Activated T-cell treated with anti-CD3 and anti-CD28 coated beads for 24 hours (primary cell): ENCODE measurements at places on chromosomes 12 and 14.

DNA sequence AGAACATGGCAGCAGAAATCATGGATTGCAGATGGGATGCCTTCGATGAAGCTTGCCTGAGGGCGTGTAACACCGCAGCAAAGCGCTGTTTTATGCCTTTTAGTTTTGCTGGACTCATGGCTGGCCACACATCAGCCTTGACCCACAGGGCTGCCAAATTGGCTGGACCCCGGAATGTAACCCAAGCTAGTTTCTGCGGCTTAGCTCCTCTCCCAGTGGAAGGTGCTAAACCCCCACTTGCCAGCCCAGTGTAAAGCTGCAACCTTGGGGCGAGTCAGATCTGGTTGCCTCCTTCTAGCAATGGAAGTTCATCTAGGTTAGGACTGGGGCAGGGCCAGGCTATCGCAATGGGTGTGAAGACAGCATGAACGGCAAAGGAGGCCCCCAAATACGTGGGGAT is 38.3 kb downstream of the MEG3 start:
- no peak for DNase-seq

DNA sequence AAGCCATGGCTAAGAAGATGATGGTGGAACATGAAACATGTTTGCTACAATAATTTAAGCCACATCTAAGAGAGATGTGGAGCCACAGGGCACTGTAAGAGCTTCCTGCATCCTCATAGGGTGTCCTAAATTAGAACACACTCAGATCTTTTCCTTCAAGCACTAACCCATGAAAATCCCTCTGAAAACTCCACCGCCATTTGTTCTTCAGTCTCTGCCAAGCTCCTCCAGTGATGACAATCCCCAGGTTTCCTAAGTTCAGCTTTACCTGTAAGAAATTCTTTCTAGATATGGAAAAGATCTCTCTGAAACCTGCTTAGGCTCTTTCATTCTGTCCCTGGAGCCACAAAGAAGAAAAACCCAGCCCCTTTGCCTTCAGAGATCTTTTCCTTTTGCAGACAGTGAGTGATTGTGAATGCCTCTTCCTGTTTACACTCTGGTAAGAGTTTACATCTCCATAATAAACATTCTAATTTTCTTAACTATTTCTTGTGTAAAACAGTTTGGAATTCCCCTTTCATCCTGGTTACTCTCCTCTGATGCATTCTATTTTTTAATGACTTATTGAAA is 907.2 kb downstream of the VRK1 start:
- DNase-seq = no peak

DNA sequence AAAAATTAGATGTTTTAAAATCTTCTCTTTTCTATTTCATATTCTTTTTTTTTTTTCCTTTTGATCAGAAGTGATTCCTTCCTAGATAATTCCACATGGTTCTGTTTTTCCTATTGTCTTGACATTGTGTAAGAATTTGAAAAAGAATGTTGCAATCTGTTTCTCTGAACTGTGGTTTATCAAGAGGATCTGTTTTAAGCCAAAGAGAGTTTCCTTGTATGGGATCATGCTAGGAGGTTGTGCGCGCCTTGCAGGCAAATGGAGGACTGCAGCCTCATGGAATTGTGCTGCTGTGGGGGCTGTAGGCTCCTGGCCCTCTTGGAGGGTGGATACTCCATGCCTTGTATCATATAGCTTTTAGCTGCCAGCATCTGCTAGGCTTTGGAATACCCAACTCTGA is 43.3 kb upstream of the MBIP start:
- no peak for DNase-seq

DNA sequence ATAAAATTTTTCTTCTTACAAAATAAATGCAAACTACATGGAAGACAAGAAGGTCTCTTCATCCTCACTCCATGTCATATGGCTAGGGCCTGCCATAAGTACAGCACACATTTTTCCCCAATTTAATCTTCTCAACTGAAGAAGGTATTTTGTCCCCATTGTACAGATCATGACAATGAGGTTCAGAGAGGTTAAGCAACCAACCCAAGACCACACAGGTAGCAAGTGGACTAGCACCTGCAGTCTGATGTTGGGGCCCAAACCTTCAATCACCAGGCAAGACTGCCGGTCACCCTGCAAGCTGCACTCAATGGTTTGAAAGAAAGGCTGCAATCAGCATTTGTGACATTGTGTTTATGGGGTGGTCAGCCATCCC is 6.5 kb upstream of the MEG3 start:
- no peak for DNase-seq

- DNase-seq = no peak
These were observed 24.5 kb upstream of the PNMA1 start for GRCh38 chr14:73738518-73739173.

GRCh38 chr14:59632381-59632780 is 55.8 kb upstream of the CCDC175 start:
- no peak for DNase-seq

DNA sequence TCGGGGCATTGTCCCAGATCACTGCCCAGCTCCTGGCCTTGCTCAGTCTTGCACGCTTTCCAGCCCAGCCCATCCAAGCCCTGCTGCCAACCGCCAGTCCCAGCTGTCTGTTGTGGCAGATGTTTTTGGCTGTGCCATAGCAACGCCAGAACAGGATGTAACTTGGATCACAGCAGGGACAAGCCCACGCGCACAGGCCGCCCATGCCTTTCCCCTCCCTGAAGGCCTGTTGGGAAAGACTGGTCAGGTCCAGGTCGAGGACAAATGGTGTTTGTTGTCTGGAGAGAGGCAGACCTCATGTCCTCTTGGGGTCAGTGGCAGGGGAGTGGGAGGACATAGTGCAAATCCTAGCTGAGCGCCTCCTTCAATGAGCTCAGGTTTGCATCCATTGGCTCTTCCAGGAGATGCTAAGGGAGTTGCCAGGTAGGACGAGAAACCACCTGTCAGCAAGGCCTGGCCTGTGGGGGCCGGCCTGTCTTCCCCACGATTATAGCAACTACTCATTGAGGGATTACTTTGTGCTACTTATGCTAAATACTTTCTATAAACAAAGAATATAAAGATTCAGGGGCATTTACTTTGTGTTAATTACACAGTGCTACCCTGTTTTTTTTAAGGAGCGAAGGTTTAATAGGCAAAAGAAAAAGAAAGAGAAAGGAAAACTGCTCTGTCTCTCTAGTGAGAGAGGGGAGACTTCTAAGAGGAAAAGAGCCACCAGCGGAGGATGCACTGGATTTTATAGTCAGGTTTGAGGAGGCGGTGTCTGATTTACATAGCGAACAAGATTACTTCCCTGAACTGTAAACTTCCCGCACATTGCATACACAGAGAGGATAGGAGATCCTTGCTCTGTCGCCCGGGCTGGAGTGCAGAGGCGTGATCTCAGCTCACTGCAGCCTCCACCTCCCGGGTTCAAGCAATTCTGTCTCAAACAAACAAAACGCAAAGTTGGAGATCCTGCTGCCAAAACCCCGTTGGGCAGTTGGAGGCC is 42.8 kb upstream of the CORO1C start:
- DNase-seq = no peak

DNA sequence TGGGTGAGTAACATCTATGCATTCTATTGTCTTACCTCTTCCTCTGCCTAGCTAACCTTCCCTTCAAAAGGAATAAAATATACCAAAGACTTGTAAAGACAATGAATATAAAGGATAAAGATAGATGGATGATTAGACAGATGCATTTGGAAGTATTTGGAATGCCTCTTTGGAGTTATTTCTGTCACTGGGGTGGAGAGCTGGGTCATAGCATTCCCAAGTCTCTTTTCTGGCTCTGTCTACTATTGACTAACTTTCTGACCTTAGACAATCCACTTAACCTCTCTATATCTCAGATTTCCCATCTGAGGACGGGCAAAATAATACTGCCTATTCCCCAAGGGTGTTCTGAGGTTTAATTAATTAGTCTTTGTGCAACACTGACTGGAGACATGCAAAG is 517.4 kb downstream of the DIO2 start:
- DNase-seq = no peak

DNA sequence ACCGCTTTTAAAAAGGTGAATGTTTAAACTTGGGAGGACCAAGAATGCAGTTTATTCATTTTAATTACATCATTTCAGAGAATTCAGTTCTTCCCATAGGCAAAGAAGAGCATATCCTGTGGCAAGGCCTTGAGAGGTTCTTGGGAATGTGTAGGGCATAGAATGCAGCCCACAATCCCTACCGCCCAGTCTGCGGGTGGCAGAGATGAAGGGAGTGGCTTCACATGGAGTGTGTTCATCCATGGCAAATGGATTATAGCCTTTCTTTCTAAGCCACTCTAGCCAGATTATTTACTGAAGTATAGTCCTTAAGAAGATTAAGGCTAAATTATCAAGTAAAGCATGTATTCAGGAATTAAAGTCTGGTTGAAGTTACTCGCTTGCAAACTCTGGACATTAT is 97.4 kb downstream of the TSPAN8 start:
- no peak for DNase-seq

- no peak for DNase-seq
These were observed 40.4 kb downstream of the KICS2 start for GRCh38 chr12:64181430-64182291.

GRCh38 chr14:90968025-90968424 is 92.4 kb downstream of the RPS6KA5 start:
- DNase-seq = no peak

DNA sequence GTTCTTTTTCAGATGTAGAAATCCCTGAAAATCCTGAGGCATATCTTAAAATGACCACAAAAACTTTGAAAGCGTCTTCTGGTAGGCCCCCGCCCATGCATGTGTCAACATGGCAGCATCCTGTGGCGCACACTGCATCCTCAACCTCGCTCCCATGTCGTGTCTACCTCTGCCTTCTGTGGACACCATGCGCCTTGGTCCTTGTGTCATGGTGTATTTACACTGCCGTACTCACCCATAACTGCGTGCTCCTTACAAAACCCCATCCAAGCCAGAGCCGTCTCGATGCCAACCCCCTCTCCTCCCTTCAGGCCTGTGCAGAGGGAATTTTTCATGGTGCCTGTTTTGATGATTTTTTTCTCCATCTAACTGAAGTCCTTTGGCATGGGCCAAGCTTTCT is 78.9 kb downstream of the ESR2 start:
- DNase-seq = no peak

GRCh38 chr12:122523280-122523679 is 3.5 kb downstream of the RSRC2 start:
- DNase-seq = no peak
